Bladder microvascular endothelial cell (primary cell): ENCODE measurements at places on chromosomes 16 and 17. TPM values are rescaled to one million over a fixed set of nuclear protein-coding genes. Genes with fewer than 3 reads are reported as not detected.

GRB2 gene
- total RNA-seq: 70.6 and 112 TPM in 2 replicates

KRTAP16-1 gene
- total RNA-seq: not detected in 2 replicates

KRTAP9-8 gene
- not detected in 2 replicates for total RNA-seq

ZMYND15 gene
- total RNA-seq: 0.19 TPM in 1 of 2 replicates, not detected in the other

CIBAR2 gene
- total RNA-seq: 0.19 TPM in 1 of 2 replicates, not detected in the other

CLEC18A gene
- 0.50 TPM in 1 of 2 replicates, not detected in the other for total RNA-seq

DDX42 gene
- 42.3 and 118 TPM in 2 replicates for total RNA-seq

LITAFD gene
- not detected in 2 replicates for total RNA-seq

TSPOAP1 gene
- under 0.01 TPM in 1 of 2 replicates, not detected in the other for total RNA-seq

EVI2A gene
- total RNA-seq: 0.16 and 0.19 TPM in 2 replicates

CTU2 gene
- total RNA-seq: 11.3 and 11.9 TPM in 2 replicates

ITGAL gene
- not detected in 2 replicates for total RNA-seq

MRPL10 gene
- 12.5 and 12.8 TPM in 2 replicates for total RNA-seq

HBA1 gene
- total RNA-seq: not detected in 2 replicates

PRSS53 gene
- total RNA-seq: 0.81 and 1.6 TPM in 2 replicates

RAMP2 gene
- 4.4 and 30.8 TPM in 2 replicates for total RNA-seq

GRAP gene
- 47.9 and 63.0 TPM in 2 replicates for total RNA-seq

DNAJA2 gene
- total RNA-seq: 57.6 and 89.6 TPM in 2 replicates

SHISA6 gene
- not detected in 2 replicates for total RNA-seq

ENGASE gene
- total RNA-seq: 8.7 and 23.0 TPM in 2 replicates

BLMH gene
- 43.9 and 57.3 TPM in 2 replicates for total RNA-seq

MC1R gene
- 0.97 and 2.1 TPM in 2 replicates for total RNA-seq

CHD9NB gene
- 0.97 and 1.5 TPM in 2 replicates for total RNA-seq

IRX5 gene
- 0.16 and 0.63 TPM in 2 replicates for total RNA-seq

PMFBP1 gene
- under 0.01 TPM in 1 of 2 replicates, not detected in the other for total RNA-seq

RNF222 gene
- under 0.01 TPM in 1 of 2 replicates, not detected in the other for total RNA-seq

TBC1D26 gene
- 0.38 TPM in 1 of 2 replicates, not detected in the other for total RNA-seq

TEX19 gene
- total RNA-seq: not detected in 2 replicates

PDIA2 gene
- not detected in 2 replicates for total RNA-seq

ZFP3 gene
- 0.97 and 1.7 TPM in 2 replicates for total RNA-seq

TNS4 gene
- not detected in 2 replicates for total RNA-seq

BRICD5 gene
- total RNA-seq: 2.1 and 5.0 TPM in 2 replicates

CDH5 gene
- total RNA-seq: 352 and 927 TPM in 2 replicates

CCDC200 gene
- not detected in 2 replicates for total RNA-seq

ACSM2A gene
- total RNA-seq: 0.06 and 0.16 TPM in 2 replicates

C1QTNF1 gene
- 9.1 and 30.4 TPM in 2 replicates for total RNA-seq

MMP15 gene
- total RNA-seq: 17.9 and 19.9 TPM in 2 replicates

NPIPA3 gene
- total RNA-seq: 0.16 and 1.3 TPM in 2 replicates

NPIPB4 gene
- 16.8 and 80.6 TPM in 2 replicates for total RNA-seq

BFAR gene
- total RNA-seq: 53.9 and 61.9 TPM in 2 replicates

ZNF597 gene
- 1.3 and 2.3 TPM in 2 replicates for total RNA-seq

HSPB9 gene
- total RNA-seq: not detected in 2 replicates

TP53TG3 gene
- total RNA-seq: not detected in 2 replicates

GPRC5C gene
- 0.19 and 0.49 TPM in 2 replicates for total RNA-seq

NEUROD2 gene
- total RNA-seq: not detected in 2 replicates

NUDT7 gene
- 4.7 and 6.6 TPM in 2 replicates for total RNA-seq

CCR7 gene
- total RNA-seq: 0.06 and 0.16 TPM in 2 replicates

SMIM5 gene
- total RNA-seq: not detected in 2 replicates

LRRC46 gene
- total RNA-seq: 0.16 TPM in 1 of 2 replicates, not detected in the other
